ENCODE measurements at places on chromosomes 11 and 22.

GRCh38 chr22:44586999-44587736, 89.1 kb upstream of the RTL6 start:
- no peak for DNase-seq

DNA sequence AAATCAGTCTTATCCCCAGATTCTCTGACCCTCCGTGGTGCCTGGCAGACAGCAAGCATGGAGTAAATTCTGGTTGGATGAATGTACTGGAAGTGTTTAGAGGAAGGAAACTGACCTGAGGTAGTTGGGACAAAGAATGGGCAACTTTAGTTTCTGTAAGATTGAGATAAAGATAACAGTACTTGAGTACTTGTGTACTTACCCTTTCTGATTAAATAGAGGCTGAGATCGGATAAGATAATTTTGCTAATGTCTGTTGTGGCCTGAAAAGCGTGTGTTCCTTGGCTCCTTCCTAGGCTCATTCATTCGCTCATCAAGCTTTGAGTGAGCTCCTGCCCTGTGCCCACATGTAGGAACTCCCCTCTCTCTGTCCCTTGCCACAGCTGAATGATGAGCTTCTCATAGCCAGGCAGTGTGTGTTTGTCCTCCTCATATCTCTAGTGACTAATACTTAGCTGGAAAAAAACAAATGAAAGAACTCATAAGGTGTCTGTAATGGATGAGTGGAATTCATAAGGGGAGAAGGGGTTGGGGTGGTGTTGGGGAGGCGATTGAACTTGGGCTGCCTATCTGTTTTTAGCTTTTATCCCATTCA, 118.1 kb downstream of the DBX1 start:
- no peak for DNase-seq

- DNase-seq, result no peak
Measured at GRCh38 chr11:77658213-77659013, 20.8 kb upstream of the CLNS1A start.

- DNase-seq, result no peak
Measured at GRCh38 chr11:12810568-12810894, 136.3 kb downstream of the TEAD1 start.

DNA sequence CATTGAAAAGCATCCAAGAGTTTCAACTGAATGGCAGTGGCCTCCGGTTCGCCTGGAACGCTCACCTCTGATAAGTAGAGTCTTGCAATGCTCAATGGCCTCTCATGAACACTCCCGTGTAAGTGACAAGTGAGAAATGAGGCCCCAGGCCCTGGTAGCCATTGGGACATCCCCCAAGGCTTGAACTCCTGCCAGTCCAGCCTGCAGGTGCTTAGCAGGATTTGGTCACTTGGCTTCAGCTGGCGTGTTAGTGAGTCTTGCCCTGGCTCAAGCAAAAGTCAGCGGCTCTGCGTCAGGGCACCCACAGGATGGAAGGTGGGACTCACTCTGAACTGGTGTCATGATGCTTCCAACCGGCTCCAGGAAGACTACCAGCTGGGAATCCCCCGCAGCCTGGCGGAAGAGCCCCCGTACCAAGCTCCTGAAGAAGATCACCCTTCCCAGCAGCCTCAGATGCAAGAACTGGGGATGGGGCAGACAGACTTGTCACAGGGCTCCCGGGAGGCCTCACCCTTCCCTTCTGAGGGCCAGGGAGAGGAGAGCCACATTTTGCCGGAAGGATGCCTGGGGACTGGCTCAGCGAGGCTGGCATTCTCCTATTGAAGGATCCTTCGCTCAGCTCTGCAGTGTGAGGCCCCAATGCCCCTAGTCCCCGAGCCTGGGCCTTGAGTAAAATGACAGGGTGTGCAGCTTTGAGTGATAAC, 19.3 kb downstream of the MB start:
- DNase-seq, result no peak

DNA sequence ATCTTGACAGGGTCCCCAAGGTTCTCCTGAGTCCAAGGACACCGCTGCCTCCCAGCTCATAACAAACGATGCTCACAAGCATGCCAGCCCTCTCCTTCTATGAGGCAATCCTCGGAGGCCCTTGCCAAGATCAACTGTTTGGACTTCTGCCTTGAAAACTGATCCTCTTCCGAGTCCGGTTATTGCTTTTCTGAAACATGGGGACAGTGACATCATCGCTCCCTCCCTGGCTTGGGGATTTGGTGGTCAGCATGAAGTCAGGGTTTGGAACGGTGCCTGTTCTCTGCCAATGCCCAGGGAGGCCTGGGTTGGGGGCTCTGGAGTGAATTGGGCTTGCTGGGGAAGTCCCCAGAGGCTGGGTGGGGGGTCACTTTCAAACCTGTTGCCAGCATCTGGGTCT, 149.3 kb downstream of the FBXO7 start:
- DNase-seq, result no peak

DNA sequence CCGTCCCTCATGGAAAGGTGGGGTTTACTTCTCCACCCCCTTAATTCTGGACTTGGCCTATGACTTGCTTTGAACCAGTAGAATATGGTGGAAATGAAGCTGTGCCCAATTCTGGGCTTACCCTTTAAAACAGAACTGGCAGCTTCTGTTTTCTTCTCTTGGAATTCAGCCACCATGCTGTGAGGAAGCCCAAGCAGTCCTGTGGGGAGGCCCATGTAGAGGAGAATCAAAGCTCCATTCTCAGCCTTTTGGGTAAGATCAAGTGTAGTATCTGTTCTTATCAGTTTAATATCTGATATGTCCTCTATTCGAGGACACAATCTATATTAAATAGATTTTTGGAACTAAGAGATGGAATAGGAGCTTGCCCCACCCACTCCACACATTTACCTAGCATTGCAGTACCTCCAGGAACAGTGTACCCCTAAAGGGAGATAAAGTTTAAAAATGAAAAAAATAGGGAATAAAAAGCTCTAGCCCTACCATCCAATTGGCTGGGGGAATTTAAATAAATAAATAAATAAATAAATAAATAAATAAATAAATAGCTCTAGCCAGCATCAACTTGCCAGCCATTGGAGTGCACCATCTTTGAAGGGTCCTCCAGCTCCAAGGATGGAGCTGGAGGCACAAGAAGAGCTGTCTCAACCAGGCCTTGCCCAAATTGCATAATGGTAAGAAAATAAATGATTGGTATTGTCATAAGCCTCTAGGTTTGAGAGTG, 13.2 kb upstream of the SYVN1 start:
- DNase-seq, result no peak

DNA sequence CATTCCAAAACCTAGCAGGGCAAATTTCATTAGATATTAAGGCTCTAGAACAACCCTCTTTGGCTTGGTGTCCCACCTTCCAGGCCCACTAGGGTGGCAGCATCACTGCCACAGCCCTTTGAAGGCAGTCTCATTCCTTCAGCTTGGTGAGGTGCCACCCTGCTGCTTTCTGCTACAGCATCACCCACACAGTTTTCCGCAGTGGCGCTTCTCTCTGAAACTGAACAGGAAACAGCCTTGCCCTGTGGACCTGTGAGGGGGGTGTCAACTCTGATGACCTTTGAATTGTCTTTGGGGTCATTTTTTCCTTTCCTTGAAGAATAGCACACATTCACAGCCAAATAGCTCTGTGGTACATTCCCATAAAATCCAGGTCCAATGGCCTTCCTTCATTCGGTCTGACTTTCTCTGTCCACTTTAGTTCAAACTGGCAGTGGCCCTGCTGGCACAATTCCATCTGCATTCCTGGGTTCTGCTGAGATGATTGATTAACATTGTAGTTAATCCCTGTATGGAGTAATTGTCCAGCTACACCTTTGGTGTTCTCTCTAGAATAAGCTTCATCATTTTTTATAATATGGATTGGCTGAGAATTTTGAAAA, 251.9 kb upstream of the FAT3 start:
- no peak for DNase-seq

- DNase-seq, result peak; percentile 76
Measured at GRCh38 chr11:61129639-61130523, 27.6 kb downstream of the CD5 start.

DNA sequence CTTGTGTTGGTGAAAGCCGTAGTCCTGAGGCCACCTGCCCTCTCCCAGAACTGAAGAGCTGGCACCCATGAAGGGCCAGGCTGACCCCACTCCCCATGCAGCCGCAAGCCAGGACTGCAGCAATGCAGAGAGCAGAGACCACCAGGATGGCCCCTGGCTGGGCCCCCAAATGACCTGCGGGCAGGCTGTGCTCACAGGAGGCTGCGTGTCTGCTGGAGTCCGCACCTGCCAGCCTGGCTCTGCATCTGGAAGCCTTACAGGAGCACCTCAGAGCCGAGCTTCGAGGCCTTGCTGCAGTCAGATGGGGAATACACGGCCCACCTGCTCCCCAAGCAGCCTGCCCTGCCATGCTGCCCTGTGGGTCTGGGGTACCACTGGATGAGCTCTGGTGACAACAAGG, 1336.8 kb downstream of the TBC1D22A start:
- DNase-seq, result no peak

GRCh38 chr11:134642206-134642605, 230.2 kb upstream of the B3GAT1 start:
- DNase-seq, result no peak

- no peak for DNase-seq
Measured at GRCh38 chr11:120061036-120061760, 76.7 kb downstream of the TRIM29 start.

GRCh38 chr22:38697425-38698089, 3.2 kb downstream of the JOSD1 start:
- no peak for DNase-seq

DNA sequence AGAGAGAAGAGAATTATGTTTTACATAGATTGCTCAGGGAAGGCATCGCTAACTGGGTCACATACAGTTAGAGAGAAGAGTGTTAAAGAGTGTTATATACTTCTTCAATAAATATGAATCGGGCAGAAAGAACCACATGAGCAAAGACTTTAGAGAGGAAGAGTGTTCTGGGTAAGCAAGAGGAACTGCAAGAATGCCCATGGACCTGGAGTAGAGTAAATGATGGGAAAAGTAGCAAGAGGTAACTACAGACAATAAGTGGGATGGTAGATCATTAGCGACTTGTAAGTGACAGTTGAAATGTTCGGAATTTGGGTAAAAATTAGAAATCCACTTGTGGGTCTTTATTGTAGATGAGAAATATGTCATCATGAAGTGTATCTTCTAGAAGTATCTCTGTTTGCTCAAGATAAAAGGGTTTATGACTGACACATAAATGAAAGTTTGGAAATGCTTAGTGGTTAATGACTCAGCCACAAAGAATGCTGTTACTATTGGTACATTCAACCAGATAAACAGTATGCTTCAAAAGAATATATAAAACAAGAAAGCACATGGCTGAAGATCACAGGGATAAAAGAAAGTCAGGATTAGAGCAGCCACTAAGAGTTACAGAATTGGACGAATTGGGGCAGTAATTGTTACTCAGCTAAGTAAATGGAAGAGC, 229.3 kb downstream of the CASP12 start:
- DNase-seq, result no peak

DNA sequence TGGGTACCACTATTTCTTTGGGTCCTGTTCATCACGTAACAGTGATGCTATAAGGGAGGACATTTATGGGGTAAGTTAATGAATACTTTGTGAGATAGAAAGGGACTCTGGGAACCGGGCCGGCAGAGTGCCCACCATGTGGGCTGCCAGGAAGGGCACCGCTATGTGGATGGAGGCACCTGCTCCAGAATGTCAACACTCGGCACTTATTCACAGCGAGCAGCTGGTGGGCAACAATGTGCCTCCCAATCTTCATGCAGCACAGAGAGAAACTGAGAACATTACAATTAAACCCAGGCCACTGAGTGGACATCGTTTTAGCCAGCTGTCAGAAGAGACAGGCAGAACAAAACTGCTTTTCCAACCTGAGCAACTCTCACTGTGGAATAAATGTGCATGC, 15.8 kb upstream of the ELFN2 start:
- DNase-seq, result no peak

- DNase-seq, result no peak
Measured at GRCh38 chr22:36387709-36387958, 133 bp downstream of the MYH9 start.

- DNase-seq, result no peak
Measured at GRCh38 chr22:37010174-37010573, 9.1 kb downstream of the TST start.

Measured in stimulated activated CD8-positive, alpha-beta memory T cell treated with anti-CD3 and anti-CD28 coated beads, Interleukin-12 subunit alpha, Interleukin-12 subunit beta, amount 100 ng/mL, for 4 hours (primary cell).